ENCODE measurements at places on chromosomes 2 and 18.

DNA sequence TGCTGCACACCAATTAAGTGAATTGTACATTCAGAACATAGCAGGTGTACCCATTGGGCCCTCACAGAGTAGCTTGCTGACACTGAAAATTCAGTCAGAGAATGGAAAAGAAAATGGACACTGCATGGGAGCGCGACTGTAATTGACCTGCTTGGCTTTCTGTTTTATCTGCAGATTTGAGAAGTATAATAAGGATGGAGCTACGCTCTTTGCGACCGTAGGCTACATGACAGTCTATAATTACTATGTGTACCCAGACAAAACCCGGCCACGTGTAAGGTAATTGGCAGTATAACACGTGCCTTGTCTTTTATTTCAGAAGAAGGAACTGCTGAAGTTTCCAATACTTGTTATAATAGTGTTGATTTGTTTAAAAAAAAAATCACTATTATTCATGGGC lies 33.5 kb upstream of the METAP1D start:
- no peak for DNase-seq

DNA sequence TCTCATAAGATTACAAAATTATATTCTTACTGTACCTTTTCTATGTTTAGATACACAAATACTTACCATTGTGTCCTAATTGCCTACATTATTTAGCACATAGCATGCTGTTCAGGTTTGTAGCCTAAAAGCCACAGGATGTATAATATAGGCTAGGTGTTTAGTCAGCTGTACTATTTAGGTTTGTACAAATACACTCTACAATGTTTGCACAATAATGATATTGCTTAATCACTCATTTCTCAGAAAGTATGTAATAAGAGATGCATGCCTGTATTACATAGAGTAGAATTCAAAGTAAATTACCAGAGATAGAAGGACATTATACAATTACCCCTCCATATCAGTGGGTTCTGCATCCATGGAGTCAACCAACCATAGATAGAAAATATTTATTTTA lies 201.1 kb upstream of the COL3A1 start:
- no peak for DNase-seq

GRCh38 chr2:112184121-112184520 lies 45.9 kb downstream of the FBLN7 start:
- no peak for DNase-seq

DNA sequence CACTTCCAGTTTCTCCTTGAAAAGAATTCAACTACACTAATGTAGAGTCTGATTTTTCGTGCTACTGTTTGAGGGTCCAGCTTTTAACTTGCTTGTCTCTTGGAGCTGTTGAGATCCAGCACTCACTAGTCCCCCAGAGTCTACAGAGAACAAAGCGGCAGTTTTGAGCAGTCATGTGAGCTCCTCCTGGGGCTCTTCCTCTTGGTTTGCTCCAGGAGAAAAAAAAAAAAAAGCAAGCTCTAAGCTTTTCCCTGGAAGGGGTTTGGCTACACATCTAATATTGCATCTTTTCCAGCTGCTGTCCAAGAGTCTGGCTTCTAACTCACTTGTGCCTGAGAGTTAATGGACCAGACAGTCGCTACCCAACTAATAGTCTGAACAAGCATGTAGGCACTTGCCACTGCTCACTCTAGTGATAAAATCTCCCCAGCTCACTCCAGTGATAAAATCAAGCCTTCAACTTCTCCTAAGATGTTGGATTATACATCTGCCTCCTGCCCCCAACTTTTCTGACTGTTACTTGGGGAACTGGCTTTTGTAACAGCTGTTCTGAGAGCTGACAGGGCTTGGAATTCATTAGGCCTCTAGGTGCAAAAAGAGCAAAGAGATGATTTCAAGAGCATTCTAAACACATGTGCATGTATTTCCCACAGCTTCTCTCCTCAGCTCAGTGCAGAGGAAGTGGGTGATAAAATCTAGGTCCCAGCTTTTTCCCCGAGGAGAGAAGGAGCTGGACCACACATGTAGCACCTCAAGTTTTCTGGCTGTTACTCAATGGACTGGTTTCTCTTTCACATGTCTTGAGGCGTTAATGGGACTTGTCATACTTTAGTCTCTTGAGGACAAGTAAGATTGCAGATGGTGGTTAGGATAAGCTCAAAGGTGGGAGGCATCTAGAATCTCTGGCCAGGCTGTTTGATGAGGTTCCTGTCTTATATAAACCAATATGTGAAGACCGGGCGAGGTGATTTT lies 750.5 kb downstream of the LRP1B start:
- no peak for DNase-seq
